ENCODE measurements at places on chromosomes 6 and 20.
A peak's percentile ranks its signal among the peaks of the same experiment; 100 is the strongest.

DNA sequence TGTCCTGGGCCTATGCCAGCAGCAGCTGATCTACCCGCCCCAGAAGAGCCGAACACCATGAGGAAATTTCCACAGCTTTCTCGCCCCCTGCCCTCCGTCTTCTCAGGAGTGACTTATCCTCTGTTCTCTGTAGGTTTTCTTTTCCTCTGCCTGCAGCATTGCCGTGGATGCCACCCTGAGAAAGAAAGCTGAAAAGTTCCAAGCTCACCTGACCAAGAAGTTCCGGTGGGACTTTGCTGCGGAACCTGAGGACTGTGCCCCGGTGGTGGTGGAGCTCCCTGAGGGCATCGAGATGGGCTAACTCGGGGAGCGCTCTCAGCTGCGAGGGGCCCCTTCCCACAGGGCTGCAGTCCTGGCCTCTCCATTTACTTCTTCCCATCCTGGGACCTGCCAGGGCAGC, 19.2 kb downstream of the AAR2 start:
- DNase-seq: no peak

DNA sequence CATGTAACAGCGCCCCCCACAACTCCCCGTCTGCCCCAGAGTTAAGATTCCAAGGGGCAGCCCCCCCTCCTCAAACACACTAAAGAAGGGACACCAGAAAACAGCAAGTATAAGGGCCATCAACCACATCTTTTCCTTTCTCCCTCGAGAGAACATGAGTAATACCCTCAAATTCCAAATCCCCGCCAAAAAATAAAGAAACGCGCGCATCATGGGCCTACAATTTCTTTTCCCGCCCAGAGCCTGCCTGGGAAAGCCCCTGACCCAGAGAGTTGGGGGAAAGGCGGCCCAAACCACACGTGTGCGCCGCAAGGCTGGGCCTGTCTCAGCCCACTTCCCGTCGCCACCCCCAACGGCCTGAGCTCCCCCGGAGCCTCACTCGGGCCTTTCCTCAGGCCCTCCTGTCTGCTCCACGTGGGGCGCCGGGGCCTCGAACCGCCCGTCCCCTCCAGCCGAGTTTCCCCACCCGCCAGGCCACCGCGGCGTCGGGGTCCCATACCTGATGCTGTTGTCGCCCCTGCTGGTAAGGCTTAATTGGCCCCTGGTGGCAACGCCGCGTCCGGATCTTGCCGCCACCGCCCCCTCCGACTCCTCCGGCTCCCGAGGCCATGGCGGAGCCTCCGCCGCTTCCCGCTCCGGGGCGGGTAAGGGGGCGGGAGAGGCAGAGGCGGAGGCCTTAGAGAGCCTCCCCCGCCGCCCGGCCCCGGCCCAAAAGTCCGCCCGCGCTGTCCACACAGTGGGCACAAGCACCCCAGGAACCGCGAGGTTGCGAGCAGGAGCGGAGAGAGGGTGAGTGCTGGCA, 746 bp downstream of the NUP153 start:
- peak; percentile 59 for DNase-seq

DNA sequence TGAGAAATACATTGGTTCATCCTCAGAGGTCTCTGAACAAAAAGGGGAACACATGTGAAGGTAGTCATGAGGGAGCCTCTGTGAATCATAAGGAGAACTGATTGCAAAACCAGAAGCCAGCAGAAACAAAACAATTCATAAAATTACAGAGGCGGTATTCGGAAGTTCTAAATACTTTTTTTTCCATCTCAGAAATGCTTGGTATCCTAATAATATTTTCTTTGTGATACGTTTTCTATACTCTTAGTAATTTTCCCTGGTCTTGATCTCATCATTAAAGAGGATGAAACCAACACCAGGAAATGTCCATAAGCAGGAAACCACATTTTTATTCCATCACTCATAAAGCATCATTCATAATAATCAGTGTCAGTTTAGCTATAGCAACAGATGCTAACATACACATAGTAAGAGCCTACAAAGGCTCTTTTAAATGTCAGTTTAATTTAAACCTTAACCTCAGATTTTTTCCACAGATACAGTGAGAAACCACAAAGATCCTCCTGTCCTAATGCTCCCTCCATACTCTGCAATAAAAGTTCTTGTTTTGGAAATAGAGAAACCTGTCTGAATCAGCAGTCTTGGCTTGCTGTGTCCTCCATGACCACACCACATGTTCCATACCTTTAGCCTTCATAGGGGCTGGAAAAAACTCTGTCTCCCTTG, 29.2 kb downstream of the SGK1 start:
- no peak for DNase-seq

GRCh38 chr6:115634887-115635286, 425.8 kb downstream of the FRK start:
- no peak for DNase-seq

DNA sequence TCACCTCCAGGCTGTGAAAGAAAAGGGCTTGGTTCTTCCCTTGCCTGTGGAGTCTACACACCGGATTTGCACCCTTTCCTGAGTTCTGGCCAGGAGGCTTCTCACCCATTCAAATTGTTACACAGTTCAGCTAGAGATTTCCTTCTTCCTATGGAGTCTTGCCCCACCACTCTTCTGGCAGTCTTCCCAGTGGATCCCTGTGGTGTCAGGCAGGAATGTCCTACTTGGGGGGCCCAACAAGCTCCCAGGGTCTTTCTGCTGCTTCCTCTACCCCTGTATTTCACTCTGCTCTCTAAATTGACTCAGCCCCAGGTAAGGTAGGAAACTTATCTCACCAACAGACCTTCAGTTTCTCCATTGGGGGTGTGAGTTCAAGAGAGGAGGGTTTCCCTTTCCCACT, 14.0 kb upstream of the CST9L start:
- no peak for DNase-seq

GRCh38 chr6:137272403-137272802, 53.2 kb upstream of the IFNGR1 start:
- DNase-seq: no peak

GRCh38 chr20:63330940-63331339, 30.2 kb downstream of the CHRNA4 start:
- peak; percentile 66 for DNase-seq

DNA sequence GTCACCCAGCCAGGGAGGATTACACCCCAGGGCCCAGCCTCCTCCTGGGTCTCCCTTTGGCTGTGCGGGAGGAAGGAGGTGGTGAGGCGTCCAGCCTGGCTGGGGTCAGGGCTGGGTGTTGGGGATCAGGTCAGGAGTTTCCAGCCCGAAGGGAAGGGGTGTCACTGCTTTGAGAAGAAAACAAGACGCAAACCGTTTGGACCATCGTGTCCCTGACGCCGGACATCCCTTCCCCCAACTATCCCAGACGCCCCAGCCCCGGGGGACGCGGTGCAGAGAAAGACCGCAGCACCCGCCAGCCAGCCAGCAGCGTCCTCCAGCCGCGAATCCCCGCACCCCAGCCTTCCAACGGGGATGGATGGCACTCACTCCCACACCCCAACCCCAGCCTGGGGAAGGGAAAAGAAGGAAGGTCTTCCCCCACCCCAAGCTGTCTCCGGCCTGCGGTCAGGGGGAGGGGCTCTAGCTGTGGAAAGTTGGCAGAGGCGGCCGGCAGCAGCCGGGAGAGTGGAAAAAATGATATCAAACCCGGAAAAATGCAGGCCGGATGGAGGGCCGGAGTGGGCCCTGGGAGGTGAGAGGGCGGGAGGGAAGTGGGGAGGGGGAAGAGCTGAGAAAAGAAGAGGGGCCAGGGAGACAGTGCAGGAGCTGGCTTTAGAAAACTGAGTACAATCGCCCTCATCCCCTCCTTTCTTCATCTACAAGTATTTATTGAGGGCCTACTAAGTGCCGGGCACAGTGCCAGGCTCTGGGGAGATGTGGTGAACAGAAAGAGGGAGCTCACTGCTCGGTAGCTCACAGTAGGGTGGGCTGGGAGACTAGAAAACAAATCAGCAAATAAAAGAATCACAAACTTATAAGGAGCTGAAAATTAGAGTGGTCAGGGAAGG, 10.6 kb downstream of the REM1 start:
- no peak for DNase-seq

GRCh38 chr6:30700340-30700739, 9.6 kb upstream of the NRM start:
- DNase-seq: no peak

GRCh38 chr20:58306421-58307261, 2.9 kb upstream of the RAB22A start:
- no peak for DNase-seq

- DNase-seq: no peak
Observed at GRCh38 chr20:46020555-46020954, 8.5 kb upstream of the SLC12A5 start.

DNA sequence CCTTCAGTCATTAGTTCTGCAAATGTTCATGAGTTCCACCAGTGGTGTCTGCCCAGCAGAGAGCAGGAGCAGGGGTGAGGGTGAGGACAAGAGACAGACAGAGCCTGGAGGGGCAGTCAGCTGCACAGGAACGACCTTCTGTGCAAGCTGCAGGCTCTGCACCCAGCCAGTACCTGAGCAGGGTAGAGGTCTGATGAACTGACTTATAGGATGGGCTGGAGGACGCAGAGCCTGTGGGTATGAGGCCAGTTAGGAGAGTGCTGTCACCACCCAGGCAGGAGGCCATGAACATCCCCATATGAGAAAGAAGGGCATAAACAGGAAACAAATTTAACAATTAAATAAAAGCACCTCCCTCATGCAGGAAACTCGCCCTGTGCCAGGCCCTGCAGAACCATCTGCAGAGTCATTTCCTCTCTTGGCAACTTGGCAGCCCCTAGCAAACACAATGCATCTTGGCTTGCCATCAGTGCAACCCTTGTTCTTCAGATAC, 17.9 kb downstream of the C6orf15 start:
- DNase-seq: no peak

DNA sequence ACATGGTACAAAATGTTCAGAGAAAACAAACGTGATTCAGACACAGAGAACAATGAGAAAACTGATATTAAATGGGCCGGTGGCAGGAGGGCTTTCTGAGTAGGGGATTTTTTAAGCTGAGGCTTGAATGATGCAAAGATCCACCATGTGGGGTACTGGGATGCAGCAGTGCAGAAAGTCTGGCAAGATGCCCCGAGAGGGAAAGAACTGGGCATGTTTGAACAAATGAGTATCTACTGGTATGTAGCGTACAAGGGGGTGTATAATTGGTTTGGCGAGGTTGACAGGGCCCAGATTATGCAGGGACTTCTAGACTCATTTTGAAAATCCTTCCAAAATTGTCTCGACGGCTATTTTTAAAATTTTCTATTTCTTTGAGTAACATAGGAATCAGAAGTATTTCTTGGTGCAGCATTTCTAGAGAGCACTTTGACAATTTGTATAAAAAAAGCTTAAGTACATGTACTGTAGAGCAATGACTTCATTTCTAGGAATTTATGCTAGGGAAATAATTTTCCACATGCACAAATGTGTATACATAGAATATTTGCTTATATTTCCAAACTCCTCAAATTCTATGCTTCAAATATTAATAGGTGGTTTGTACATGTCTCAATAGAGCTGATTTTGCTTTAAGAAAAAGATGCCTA, 119.6 kb upstream of the DOK5 start:
- DNase-seq: no peak

GRCh38 chr6:4840169-4840568, 64.0 kb downstream of the CDYL start:
- no peak for DNase-seq

DNA sequence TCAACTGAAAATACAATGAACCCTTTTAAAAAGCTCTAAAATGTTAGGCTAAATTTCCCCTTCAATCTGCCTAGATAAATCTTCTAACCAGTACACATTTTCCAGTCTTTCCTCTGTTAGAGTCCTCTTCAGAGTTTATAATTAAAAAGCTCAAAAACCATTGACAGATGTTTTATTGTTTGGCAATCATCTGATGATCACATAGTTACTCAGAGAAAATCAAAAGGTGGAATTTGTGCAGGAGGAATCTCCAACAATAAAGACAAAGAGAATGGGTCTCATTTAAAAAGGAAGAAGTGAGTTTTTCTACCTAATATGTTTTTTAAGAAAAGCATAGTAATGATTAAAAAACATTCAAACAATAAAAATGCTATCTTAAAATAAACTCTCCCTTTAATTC, 3.1 kb downstream of the TRAPPC3L start:
- no peak for DNase-seq

- DNase-seq: no peak
Observed at GRCh38 chr6:155493026-155493693, 37.5 kb upstream of the NOX3 start.

DNA sequence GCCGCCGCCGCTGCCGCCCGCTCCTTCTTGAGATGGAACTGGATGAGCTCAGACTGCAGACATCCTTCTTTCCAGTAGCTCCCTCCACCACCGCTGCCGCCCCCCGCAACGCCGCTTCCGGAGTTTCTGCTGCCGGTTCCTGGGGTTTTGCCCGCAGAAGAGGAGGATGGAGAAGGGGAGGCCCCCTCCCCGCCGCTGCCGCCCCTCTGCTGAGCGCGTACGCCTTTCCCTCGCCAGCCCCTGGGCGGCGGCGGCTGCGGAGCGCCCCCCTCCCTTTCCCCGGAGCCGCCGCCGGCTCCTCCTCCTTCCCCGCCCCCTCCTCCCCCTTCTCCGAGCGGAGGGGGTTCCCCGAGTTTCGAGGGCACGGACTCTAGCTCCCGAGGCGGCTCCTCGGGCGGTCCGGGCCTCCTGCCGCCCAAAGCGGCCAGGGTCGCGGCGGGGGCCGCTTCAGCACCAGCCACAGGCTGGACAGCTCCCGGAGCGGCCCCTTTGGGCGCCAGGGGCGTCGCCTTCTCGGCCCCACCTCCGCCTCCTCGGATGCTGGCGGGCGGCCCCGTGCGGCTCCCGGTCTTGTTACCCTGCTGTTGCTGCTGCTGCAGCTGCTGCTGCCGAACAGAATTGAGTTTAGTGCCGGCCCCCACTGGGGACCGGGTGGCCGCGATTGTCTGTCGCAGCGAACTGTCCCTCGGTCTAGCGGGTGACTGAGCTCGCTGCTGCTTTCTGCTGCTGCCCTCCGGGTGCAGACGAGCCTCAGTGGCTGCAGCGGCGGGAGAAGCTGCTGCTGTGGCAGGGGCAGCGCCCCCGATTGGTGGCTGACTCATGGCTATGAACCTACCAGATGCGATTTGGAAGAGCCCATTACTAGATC, 3.1 kb downstream of the MTCL3 start:
- DNase-seq: peak; percentile 75

DNA sequence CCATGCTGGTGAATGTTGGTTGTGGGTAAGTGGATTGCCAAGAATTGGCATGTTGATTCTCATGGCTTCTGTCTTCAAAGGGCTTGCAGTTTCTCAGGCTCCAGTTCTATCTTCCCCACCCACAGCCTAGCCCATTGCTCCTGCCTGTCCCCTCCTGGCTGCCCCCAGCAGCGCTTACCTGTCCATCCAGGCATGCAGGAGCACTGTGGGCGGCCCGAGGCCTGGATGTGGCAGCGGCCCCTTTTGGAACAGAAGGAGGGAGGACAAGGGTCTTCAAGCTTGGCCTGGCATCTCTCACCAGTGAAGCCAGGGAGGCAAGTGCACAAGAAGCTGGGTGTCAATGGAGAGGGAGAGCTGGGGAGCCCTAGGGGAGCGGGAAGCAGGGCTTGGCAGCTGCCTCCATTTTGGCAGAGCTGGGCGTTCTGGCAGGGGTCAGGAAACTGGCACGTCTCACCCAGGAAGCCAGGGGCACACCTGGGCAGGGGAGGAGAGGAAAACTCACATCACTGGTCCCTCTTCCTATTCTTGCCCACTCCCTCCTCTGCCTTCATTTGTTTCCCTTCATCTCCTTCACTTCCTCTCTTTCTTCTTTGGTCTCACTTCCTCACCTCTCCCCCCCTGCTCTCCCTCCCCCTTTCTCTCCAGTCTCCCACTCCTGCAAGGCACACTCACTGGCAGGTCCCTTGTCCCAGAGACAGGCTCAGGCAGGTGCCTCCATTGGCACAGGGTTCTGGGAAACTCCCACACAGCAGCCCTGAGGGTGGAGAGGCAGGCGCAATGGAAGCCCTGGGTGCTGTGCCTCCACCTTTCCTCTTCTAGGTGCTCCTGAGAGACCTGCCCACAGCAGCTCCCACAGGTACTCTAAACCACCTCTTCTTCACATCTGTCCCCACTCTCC, 1.3 kb downstream of the NOTCH4 start:
- DNase-seq: no peak

Data from iPS-NIHi11 (cell line).